ENCODE measurements at places on chromosomes 12 and 14.

DNA sequence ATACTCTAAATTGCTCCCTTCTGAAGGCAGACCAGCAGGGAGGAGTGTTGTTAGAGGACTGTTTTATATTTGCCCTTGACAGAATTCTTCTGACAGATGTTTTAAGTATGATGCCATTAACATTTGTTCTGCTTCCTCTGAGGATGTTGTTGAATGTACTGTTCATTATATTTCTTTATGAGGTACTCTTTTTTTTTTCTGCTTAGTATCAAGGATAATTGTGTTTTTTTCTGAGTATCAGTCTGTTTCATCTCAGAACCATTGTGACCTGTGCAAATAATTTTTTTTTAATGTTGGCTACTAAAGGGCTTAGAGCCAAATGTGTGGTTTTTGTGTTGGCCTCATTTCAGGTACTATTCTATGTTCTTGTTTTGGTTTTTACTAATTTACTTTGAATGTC lies 10.6 kb downstream of the METAP2 start:
- no peak for DNase-seq

GRCh38 chr12:38771871-38772270 lies 133.5 kb downstream of the CPNE8 start:
- no peak for DNase-seq

GRCh38 chr14:76956316-76957090 lies 72.0 kb downstream of the IRF2BPL start:
- peak; percentile 95 for DNase-seq

DNA sequence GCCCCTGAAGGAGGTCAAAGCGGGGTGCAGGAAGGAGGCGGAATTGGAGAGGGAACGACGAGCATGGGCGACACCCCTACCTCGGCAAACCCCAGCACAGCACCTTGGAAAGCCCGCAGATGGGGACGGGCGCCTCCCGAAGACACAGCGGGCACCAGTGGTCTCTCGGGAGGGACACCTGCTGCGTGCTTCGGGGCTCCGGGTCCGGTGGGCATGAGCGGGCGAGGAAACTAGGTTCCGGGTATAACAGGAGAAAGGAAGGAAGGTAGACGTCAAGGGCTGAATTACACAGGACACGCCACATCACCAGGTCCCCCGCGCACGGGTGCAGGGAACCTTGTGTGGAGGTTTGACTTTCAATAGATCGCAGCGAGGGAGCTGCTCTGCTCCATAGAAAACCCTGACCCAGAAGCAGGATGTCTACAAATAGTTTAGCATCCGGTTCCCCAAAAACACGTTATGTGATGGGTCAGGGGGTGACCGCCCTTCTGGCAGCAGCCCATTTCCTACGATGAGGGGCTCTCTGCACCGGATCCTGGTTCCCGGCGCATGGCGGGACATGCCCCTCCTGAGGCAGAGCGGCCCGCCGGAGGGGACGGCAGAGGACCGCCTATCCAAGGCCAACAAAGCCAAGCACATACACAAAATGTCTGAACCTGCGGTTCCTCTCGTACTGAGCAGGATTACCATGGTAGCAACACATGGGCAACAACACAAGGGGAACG lies 196.9 kb downstream of the ALG10 start:
- no peak for DNase-seq

DNA sequence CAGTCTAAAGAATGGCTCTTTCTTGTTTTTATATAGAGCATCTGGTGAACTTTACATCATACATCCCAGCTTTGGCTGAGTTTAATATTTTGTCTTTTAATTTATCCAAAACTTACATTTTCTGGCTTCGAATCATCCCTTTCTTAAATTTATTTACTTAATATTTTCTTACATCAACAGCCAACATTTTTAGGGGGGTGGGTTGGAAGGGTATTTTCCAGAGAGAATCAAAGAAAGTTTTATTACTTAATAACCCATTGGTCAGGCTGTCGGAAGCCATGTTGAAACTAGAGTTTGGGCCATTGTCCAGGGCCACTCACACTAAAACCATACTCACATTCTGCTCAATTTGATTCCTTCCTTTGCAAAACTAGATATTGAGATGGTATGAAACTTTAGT lies 220.2 kb downstream of the AEBP2 start:
- DNase-seq, result no peak

DNA sequence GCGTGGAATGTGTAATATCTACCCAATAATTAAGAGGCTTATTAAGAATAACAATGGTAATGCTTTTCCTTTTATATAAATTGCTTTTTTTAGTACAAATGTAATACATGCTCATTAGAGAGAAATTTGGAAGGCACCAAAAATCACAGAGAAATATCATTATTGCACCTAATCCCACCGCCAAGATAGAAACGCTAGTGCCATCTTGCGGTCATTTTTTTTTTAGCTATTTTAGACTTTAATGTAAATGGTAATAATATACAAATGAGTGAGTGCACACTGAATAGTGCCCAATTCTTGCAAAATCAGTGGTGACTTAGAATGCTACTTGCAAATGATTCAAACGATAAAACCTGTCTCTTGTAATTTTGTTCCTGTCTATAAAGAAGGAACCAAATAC lies 576.8 kb upstream of the TMEM132C start:
- peak; percentile 10 for DNase-seq
